ENCODE measurements at places on chromosomes 1 and 21.

DNA sequence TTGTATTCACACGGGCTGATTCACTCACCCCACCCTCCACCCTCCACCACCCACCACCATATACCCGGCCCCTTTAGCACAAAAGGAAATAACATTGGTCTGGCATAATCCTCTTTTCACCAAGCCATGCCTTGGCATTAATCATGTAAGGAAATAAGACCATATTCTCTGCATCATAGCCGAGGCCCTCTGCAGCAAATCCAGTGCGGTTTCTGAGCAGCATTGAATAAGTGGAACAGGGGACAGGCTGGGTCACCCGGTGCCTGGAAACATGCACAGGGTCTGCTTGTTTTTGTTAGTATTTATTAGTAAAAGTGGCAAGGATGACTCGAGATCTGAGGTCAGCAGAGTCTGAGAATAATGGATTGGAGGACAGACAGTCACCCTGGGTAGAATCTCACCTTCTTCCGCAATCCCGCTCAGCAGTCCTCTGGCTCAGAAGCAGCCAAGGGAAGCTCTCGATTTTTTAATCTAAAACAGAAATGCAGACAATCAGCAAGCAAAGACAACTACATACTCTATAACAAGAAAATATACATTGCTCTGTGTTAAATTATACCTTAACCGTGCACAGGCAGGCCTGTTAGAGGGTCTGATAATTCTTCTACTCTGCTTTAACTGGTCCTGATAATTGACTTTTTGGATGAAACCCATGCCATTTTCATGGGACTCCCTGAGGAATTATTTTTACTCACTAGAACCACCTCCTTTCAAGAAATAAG, 52.4 kb upstream of the CDC42BPA start:
- DNase-seq, result no peak

DNA sequence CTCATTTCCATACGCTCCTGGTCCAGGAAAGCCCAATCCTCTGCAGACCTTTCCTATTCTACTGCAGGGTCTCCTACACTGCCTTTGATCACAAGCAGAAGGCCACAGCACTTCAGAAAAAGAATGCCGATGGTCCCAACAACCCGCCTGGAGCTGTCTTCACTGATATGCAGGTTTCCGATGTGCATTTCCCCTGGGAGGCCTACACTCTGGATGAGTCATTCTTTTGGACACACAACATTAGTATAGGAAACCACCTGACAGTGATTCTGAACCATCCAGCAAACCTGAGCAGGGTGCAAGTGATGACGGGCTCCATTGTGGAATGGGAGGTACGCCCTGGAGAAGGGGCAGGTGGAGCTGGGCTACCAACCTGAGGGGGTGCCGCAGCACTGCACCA, 15.0 kb downstream of the PCAT6 start:
- DNase-seq, result no peak

DNA sequence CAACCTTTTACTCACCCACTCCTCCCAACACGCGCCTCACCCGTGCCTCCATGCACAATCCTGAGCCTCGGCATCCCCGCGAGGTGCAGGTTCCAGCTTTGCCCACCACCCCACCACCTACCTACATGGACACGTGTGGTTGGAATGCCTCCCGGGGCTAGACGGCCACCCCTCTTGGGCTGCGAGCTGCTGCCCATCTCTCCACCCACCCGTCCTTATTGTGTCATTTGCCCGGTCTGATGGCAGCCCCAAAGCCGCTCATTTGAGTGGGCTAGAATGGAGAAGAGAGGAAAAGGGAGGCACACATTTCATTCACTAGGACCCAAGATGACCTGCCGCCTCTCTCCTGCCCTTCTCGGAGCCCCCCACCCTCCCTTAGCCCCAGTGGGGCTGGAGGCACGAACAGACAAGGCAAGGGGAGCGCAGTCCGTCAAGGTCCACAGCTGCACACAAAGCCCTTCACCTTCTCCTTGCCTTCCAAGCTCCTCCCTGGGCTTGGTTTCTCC, 785 bp downstream of the ZNF697 start:
- DNase-seq, result no peak

GRCh38 chr21:42096566-42096965, 25.4 kb downstream of the UMODL1 start:
- no peak for DNase-seq

GRCh38 chr1:36802018-36802417, 232.3 kb downstream of the GRIK3 start:
- DNase-seq, result no peak

DNA sequence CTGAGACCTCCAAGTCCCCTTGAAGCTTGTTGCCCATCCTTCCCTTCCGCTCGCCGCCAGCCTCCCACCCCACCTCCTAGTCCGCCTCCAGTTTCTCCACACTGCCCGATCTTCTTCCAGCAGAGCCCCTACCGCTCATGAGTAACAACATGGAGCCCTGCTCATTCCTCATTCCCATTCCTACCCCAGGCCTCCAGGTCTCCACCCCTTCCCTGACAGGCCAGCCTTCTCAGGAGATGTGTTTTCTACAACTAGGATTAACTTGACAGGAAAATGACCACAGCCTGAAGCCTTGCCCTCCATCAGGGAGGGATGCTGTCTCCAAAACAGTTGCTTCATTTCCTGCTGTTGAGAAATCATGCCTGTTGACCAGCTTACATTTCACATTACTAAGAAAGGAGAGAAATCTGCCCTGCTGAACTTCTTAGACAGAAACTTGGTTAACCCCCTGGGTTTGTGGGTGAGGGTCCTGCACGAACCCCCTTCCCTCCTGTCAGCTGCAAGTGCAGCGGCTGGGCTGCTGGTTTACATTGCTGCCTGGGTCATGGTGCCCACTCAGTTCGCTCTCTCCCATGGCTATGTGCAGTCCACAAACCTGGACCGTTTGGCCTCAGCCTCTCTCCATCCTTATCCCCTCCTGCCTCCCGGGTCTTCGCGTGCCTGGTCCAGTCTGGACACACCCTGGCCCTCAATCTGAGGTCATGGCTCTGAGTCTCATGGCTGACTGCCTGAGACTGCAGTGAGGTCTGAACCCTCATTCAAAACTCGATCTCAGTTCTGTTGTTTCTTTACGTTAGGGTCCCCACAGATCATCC, 16.1 kb upstream of the CHI3L1 start:
- DNase-seq, result no peak

GRCh38 chr1:156014829-156015228, 5.9 kb downstream of the SSR2 start:
- DNase-seq, result no peak

DNA sequence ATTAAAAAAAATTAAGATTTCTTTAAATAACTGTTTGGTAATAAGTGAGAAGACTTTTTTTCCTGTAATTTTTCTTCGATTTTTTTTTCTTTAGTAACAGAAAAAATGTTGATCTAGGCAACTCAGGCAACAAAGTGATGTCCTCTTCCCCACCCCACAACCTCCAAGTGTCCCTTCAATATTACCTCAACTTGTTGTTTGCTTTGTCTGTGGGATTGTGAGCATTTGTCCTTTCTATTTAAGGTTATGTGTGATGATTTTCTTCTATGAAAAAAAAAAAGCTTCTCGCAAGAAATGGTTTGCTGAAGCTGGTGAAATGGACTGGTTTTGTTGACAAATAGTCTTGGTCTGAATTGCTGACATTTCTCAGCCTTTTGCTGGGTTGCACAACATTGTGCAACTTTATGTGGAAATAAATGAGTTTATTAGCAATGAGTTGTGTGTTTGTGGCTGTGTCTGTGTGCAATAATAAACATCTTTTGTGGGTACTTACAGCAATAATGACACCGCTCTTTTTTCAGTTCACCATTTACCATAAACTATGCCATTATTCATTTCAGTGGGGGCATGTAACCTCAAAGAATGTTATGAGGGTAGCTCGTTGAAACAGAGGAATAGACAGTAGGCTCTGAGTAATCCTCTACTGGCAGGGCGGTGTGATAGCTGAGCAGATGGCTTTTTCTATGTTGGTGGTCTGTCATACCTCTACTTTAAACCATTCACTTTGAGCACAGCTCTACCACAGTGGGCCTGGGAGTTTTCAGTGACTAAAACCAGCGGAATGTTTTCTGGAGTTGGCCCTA, 218.4 kb downstream of the HLX start:
- no peak for DNase-seq

DNA sequence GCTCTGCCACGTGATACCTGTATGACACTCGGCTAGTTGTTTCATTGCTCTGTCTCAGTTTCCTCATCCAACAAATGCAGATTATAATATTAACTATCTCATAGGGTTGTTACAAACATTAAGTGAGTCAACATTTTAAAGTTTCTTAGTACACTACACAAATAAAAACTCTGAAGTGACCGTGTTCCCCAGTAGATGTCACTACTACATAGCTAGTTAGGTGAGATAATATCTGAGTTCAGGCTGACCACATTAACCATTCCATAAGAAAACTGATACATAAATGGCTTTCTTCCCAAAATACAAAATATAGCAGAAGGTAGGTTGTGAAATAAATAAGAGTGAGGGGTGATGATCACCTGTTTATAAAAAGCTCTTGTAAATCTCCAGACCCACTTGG, 214.1 kb downstream of the NUF2 start:
- no peak for DNase-seq

- DNase-seq, result no peak
These were observed 7.7 kb downstream of the C1orf226 start for GRCh38 chr1:162389021-162389818.

DNA sequence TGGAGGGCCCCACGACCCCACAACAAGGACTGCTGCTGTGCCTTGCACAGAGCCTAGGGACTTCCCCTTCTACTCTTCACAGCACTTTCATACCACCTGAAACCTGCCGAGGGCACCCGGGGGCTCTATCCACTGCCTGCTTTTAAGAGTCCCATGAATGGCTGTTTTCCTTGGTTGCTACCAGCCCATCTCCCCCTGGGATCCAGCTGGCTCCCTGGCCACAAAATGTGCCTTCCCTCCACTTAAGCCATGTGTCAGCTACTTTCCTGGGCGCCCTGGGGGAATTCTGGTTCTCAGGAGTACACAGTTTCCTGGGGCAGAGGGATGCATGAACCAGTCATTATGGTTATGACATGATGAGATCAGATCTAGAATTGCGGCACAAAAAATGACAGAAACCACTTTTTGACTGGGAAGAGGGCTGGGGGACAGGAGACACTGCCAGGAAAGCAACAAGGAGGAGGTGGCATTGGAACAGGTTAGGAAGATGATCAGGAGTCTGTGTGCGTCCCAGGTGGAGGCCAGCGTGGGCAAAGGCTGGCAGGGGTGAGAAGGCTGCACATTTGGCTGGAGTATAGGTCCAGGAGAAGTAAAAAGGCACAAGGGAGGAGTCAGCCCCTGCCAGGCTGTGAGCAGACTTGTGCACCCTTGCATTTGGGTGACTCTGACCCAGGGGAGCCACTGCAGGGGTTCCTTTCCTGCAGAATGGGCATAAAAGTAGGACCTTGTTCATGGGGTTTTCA, 3.2 kb upstream of the TNFRSF8 start:
- DNase-seq, result no peak

Measured in caudate nucleus (tissue), 63 donors.